ENCODE measurements at places on chromosomes 7 and 10. TPM values are rescaled to one million over a fixed set of nuclear protein-coding genes. Genes with fewer than 3 reads are reported as not detected.

GRCh38 chr10:20746856-20747255 lies 150.3 kb downstream of the NEBL start:
- no peaks in the 10 kb centered on the region for H3K36me3 ChIP-seq
- H3K27ac ChIP-seq = no peak overlapping the region
- H3K4me1 ChIP-seq = no peaks in the 10 kb centered on the region
- no peaks in the 10 kb centered on the region for H3K27me3 ChIP-seq
- H3K4me3 ChIP-seq = no peak overlapping the region
- DNase-seq = no peak

DNA sequence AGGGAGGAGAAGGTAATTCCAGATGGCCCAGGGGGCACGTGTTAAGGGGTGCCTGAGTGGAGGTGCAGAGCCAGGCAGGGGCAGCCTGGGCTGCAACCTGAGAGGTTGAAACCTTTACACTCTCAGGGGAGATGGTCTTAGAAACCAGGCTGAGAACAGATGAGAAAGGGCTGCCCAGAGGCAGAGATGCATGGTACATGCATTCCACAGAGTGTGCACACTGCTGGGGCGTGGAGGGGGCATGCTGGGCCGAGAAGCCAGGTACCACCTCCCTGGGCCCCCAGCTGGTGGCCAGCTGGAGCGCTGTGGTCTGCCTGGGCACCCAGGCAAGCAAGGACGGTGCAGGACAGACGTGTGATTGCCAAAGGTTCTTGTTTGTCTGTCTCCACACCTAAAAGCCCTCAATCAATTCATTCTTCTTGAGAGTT lies 14.1 kb upstream of the CSGALNACT2 start:
- H3K27me3 ChIP-seq = no peaks in the 10 kb centered on the region
- no peaks in the 10 kb centered on the region for H3K4me1 ChIP-seq
- DNase-seq = no peak
- H3K36me3 ChIP-seq = no peaks in the 10 kb centered on the region
- no peak overlapping the region for H3K4me3 ChIP-seq
- H3K27ac ChIP-seq = no peak overlapping the region

DNA sequence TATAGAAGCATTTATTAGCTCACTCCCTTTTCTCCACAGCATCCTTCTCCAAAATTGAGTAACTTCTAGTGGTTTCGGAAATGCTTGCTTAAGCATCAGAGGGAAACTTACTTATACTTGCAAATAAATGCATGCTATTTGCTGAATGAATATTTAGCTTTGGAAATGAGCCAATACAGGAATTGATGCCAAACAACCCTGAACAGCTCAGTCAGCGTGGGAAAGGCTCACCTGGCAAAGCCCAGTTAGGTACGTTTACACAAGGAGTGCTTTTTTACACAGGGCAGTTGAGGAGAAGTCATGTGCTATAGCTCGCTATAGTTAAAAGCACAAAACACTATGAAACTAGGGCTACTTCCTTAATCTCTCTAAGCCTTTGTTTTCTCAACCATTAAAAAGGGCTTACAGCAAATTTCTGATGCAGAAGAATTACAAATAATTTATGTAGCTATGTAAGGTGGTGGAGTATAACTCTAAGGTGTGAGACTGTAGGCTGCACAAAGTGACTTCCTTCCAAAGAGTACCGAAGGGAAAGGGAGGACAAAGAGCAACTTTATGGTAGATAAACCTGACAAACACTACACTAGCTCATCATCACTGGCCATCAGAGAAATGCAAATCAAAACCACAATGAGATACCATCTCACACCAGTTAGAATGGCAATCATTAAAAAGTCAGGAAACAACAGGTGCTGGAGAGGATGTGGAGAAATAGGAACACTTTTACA lies 498.2 kb downstream of the PHTF2 start:
- no peaks in the 10 kb centered on the region for H3K27me3 ChIP-seq
- no peaks in the 10 kb centered on the region for H3K36me3 ChIP-seq
- no peak overlapping the region for H3K27ac ChIP-seq
- no peaks in the 10 kb centered on the region for H3K4me1 ChIP-seq
- DNase-seq = no peak

DNA sequence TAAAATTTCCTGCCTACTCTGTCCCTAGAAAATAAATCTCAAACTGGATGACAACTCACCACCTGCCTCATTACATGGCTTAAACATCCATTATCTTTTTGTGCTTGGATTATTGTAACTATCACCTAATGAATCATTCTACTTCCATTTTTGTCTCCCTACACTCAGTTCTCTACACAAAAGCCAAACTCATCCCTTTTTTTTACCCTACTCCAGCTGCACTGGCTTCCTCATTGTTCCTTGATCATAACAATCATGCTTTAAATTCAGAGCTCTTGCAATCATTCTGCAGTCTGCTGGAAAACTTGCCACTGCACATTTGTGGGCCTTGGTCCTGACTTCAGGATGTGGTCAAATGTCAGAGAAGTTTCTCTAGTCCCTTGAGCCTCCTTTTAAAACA lies 280.0 kb downstream of the DGKB start:
- H3K4me3 ChIP-seq = no peak overlapping the region
- no peak overlapping the region for H3K27ac ChIP-seq
- no peak for DNase-seq
- H3K4me1 ChIP-seq = no peaks in the 10 kb centered on the region
- H3K27me3 ChIP-seq = no peaks in the 10 kb centered on the region

- peak overlapping the region; percentile 56 for H3K27ac ChIP-seq
- peaks cover 6% of the 10 kb centered on the region for H3K36me3 ChIP-seq
- H3K27me3 ChIP-seq = no peaks in the 10 kb centered on the region
- H3K4me3 ChIP-seq = no peak overlapping the region
- peaks cover 18% of the 10 kb centered on the region for H3K4me1 ChIP-seq
- DNase-seq = no peak
Observed at GRCh38 chr7:149884541-149884940, 10.8 kb downstream of the ATP6V0E2 start.

DNA sequence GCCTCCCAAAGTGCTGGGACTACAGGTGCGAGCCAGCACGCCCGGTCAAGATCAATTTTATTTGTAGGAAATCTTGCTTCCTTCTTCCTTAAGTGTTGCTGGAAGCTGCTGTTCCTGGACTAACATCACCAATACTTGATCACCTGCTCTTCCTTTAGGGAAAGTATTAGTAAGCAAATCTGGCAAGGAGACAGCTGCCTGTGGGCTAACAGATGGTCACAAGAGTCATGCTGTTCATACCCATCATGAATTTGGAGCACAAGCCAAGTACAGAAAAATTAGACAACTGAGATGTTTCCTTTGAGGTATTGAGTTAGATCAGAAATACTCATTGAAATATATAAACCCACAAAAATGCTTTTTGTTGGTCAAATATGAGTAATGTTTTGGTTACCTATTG lies 27.9 kb downstream of the BAIAP2L1 start:
- H3K36me3 ChIP-seq = no peaks in the 10 kb centered on the region
- DNase-seq = no peak
- H3K27ac ChIP-seq = no peak overlapping the region
- H3K4me1 ChIP-seq = peaks cover 2% of the 10 kb centered on the region
- no peaks in the 10 kb centered on the region for H3K27me3 ChIP-seq

DNA sequence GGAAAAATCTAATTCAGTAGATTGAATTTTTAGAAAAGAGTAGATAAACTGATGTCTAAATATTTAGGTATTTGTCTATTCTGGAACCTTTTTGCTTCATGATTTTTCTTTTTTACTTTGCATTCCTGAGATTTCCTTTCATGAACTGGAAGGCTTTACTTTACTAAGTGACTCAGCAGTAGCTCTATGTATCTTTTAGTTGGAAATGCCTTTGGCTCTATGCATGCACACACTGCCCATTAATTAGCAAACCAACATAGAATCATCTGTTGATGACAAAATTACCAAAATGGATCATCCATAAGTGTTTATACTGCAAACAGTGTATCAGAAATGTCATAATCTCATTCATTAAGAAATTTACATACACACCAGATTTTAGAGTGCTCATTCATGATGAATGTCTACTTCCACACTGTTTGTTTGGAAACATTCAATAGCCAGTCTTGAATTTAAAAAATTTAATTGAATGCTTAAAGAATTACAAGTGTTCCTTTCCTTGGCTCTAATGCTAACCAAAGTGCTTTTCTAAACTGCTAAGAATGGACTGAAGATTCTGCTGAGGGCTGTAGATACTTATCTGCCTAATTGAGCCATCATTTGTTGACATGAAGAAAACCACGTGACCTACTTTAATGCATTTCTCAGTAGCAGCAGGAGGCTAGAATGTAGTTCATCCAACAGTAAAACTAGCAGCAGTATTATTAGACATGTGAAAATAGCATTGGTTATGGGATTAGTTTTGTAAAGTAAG lies 282.0 kb downstream of the ADK start:
- no peaks in the 10 kb centered on the region for H3K4me1 ChIP-seq
- H3K27me3 ChIP-seq = no peaks in the 10 kb centered on the region
- DNase-seq = no peak
- no peak overlapping the region for H3K27ac ChIP-seq
- H3K4me3 ChIP-seq = no peak overlapping the region

HDAC9 gene
- 56.3 TPM for total RNA-seq

CALCR gene
- not detected for total RNA-seq

BICC1 gene
- total RNA-seq = 6.1 TPM

LRMDA gene
- total RNA-seq = 10.1 TPM
